C1 segment of cervical spinal cord (tissue), 14 donors: ENCODE measurements at places on chromosomes 13 and 19.

GRCh38 chr19:54481326-54481930 is 8.3 kb upstream of the CDC42EP5 start:
- DNase-seq: no peak

GRCh38 chr13:77810430-77810829 is 108.2 kb downstream of the EDNRB start:
- no peak for DNase-seq

- no peak for DNase-seq
These were observed at the start of gene C5AR1 for GRCh38 chr19:47309608-47310007. C5AR1 (plus strand) TSS chr19:47309861; CDS start chr19:47309896, 35 bp downstream.

DNA sequence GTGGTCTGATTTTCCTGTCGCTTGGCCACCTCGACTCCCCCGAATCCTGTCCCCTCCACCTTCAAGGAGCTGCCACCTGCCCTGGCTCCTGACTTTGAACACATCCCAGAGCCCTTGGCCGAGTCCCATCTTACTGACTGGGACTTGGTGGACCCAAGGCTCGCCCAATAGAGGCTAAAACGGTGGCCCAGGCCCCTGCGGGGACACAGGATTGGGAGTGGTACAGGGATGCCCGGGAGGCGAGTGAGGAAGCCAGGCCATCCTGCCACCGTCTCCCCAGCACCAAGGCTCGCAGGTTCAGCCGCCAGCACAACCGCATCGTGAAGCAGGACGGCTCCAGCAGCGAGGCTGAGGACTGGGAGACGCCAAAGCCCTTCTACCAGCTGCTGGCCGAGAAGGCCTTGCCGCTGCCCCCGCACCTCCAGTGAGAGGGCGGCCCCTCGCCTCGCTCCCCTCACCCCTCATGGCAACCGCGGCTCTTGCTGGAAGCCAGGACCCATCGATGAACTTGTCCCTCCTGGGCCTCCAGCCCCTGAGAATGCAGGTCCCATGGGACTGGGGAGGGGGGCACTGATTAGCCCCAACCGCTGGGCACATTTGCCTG is 5.3 kb downstream of the SIX5 start:
- DNase-seq: no peak

DNA sequence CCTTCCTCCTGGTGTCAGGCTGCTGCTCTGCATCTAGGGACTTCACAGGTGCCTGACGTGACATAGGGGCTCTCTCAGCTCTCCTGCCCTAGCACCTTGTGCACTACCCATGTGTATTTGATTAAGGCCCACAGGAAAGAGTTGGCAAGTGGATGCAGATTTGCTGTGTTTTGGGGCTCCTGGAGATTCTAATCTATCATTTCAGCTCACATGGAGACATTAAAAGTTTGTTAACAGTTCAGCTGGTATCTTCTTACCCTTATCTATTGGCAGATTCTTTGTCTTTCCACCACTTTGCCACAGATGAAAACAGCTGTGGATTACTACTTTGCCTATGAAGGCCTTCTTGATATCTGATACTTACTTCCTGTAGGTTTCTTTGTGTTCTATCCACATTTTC is 41.9 kb downstream of the WASF3 start:
- DNase-seq: no peak

- no peak for DNase-seq
These were observed 3.5 kb upstream of the SLC1A5 start for GRCh38 chr19:46791944-46792343.

- no peak for DNase-seq
These were observed 8.2 kb downstream of the SPPL2B start for GRCh38 chr19:2336528-2337328.
